ENCODE measurements at places on chromosomes 1 and 21.

DNA sequence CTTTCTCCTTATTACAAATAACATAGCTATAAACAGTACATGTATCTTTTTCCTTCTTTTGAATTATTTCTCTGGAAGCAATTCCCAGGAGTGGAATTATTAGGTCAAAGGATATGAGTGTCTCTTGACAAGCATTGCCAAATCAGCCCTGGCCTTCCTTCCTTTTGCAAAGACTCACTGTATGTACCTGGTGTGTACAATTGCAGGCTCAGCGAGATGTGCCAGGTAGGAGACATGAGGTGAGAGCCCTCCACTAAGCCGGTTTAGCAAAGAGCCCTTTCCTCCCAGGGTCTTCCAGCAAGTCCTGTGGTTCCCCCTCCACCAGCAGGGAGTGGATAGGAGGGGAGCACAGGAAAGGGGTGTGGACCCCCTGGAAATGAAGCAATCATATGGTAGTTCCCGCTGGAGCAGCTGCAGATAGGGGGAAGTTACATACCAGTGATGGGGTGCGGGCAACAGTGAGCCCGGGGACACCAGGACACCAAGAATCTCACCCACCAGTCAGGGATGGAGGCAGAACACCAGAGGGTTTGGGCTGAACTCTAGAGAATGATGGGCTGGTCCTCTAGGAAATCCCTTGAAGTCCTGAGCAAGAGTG, 18.3 kb downstream of the RCSD1 start:
- DNase-seq = no peak

DNA sequence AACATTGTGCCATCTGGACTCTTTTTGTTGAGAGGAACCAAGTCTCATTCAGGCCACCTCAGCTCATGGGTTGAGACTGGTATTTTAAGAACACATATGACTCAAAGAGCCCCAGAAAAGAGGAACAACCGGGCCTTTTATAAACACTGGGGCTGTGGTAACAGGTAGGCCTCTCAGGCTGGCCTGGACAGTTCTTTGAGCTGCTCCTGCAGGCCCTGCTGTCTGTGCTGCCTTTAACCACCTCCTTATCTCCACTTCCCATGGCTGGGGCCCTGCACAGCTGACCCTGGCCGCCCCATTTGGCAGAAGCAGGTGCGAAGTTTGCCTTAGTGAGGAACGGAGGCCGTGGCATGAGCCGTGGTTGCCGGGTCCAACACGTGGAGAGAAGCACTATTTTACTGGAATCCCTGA, 163.3 kb downstream of the RHOU start:
- DNase-seq = no peak

- no peak for DNase-seq
These were observed 65.4 kb upstream of the LMO4 start for GRCh38 chr1:87263281-87263680.

- no peak for DNase-seq
These were observed 57.5 kb downstream of the GLIS1 start for GRCh38 chr1:53681351-53681976.

DNA sequence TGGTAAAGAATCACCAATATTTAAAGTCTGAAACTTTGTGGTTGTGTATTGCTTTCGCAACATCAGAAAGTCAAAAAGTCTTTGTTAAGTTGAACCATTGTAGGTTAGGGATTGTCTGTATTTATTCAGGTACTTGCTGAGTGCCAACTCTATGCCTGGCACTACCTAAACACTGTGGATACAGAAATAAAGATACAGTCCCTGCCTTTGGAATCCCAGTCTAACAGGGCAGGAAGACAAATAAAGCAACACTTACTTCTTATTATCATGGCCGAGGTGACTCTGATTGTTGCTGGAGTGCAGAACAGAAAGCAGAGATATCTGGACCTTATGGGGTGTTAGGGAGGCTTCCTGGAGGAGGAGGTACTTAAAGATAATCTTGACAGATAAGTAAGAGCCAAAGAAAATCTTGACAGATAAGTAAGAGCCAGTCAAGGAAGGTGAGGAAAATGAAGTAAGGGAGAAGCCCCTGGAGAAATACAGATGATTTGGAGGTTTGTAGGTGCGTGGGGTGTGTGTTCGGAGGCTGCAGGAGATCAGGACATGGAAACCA, 11.8 kb upstream of the S100A10 start:
- no peak for DNase-seq

- DNase-seq = no peak
These were observed 716.4 kb downstream of the AMY1C start for GRCh38 chr1:104466068-104466467.

- no peak for DNase-seq
These were observed 57.1 kb upstream of the ATP1B1 start for GRCh38 chr1:169049258-169049938.

DNA sequence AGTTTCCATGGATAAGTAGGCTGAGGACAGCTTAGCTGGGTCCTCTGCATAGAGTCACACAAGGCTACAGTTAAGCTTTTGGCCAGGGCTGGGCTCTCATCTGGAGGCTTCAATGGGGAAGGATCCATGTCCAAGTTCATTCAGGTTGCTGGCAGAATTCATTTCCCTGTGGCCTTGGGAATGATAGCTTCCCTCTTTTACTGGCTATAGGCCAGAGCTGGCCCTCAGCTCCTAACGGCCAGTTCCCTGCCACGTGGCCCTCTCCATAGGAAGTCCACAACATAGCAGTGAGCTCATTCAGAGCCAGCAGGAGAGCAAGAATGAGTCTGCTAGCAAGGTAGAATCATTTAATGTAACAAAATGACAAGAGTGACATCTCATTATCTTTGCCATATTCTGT, 15.1 kb upstream of the PODN start:
- DNase-seq = no peak

DNA sequence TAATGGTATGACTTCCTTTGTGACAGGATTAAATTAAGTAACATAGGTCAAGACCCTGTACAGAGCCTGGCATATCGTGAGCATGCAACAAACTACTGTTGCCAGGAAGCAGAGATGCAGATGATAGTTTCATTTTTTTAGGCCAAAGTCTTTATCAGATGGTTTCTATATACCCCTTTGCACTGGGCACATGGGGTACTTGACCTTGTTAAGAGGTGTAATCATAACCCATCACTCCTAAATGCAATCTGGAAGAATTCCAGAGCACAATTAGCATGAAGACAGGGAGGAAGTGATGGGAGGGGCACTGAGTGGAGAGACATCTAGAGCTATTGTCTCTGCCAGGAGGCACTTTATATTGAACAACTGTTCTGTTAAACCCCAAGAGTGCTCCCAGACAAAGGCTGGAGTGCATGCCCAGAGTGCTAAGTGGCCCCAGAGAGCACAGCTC, 22.1 kb downstream of the ZBTB17 start:
- no peak for DNase-seq

GRCh38 chr1:245934409-245934808, 572.7 kb downstream of the SMYD3 start:
- DNase-seq = no peak

- no peak for DNase-seq
These were observed 340.9 kb downstream of the MATN1 start for GRCh38 chr1:30382496-30382895.

- DNase-seq = no peak
These were observed 112.9 kb upstream of the IPO9 start for GRCh38 chr1:201715801-201716741.

DNA sequence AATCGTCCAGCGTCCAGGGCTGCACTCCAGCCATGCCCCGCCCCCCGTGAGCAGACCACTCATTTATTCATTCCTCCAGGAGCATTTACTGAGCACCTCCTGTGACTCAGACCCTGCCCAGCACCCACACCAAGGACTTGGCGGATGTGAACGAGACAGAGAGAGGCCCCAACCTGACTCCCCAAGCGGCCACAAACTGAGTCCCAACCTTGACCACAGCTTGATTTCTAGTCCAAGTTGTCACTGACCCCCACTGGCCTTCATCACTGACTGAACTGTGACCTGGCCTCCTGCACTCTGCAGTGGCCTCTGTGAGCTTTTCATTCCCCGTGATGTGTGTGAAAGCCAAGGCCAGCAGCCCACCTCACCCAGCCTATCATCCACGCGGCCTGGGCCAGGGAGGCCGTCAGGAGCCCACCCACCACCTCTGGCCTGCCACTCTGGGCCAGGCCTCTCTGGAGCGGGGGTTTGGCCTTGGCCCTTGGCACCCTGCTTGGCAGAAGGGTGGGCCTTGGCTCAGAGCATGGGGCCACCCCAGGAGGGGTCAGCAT, 19.3 kb upstream of the RUNX3 start:
- no peak for DNase-seq

DNA sequence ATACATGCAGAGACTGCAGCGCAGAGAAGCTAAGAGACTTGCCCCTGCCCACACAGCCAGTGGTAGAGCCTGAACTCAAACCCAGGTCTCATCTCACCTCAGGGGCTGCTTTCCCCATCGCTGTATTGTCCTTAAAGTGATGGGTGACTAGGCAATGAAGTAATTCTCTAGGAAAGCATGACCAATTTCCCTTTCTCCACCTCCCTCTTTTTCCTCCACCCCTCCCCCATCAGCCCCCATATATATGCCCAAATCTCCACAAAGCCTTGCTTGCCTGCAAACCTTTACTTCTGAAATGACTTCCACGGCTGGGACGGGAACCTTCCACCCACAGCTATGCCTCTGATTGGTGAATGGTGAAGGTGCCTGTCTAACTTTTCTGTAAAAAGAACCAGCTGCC, at the start of gene IL24:
TSS of gene IL24 (plus strand) at position 269 of the 400 bp plus-strand sequence. CDS start 390 bp downstream, outside the sequence.
- DNase-seq = no peak

All from omental fat pad (tissue), 4 donors.